ENCODE measurements at places on chromosomes 5 and 9.

DNA sequence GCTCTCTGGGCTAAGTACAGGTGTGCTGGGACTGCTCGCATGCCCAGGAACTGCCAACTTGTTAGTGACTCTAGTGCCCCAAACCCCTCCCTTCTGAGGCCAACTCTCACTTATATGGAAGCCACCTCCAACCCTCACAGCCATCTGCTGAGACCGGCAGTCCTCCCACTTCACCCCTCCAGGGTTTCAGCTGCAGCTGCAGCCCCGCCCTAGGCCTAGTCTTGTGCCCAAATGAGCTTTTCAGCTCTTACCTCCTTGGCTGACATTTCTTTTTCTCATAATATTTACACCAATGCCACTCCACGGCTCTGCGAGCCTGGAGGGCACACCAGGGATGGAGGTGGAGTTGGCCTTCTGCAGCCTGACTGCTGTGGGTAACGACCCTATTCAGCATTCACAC is 166.6 kb downstream of the ROR2 start:
- DNase-seq = no peak

DNA sequence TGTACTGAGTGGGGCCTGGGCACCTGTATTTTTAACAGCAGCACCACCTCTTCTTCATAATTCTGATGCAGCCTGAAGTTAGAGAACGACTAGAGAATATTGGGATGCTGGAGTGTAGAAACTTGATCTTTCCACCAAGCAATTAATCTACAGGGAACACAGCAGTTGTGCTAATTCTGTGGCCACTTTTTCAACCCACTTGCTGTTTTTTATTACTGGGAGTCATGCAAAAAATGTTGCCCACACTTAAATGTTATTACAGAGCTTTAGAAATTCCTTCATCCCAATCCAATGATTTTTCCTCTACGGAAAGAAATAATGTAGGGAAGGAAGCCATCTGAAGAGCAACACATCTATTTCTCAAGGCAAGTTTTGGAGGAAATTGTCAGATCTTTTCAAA is 190.9 kb upstream of the TUT7 start:
- DNase-seq = no peak

DNA sequence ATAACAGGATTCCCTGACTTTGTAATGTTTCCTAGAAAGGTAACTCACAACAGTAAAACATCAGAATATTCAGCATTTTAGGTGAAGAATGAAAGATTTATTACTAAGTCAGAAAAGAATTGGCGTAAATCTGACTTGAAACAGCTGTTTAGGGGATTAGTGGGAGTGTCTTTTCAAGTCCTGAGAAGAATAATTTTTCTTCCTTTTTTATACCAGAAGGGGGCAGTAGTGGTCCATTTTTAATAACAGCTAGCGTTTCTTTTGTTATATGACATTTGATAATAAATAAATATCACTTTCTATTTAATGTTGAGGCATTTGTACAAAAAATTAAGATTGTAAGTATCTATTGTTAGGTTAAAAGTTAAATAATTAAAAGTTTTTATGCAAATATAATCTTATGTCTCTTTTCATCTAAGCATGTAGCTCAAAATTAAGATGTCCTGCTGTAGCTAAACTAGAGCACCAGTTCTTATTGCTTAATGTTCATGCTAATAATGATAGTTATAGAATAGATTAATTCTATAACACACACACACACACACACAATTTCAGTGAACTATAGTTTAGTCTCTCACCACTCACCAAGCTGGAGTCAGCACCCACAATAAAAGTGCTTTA is 258.7 kb upstream of the ARRDC3 start:
- no peak for DNase-seq

DNA sequence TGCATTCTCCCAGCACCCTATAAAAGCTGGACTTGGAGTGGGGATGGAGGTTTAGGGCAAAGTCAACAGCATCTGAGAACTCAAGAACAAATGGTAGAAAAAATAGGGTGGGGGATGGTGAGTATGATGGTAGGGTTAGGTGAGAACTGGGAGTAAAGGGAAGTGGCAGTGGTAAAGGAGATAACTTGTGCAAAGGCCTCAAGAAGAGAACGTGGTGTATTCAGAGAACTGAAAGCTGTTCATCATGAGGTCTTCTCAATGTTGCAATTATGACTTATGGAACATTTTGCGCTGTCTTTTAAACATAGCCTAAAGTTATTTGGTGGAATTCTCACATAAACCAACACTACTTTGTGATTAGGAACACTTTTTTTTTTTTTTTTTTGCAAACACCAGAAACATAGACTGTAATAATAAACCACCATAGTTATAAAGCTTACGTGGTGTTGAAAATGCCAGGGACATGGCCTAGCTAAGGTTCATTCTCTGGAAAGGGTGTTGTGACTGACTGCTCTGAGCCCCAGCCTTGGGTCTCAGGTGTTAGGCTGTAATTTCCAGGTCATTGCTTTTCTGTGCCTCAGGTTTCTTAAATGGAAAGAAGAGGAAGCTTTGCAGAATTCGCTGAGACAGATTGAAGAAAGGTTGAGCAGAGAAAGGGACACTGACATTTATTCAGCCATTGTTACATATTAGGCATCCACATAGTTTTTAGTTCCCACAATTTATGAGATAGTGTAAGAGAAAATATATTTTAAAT is 19.2 kb upstream of the TXNDC8 start:
- DNase-seq = no peak

DNA sequence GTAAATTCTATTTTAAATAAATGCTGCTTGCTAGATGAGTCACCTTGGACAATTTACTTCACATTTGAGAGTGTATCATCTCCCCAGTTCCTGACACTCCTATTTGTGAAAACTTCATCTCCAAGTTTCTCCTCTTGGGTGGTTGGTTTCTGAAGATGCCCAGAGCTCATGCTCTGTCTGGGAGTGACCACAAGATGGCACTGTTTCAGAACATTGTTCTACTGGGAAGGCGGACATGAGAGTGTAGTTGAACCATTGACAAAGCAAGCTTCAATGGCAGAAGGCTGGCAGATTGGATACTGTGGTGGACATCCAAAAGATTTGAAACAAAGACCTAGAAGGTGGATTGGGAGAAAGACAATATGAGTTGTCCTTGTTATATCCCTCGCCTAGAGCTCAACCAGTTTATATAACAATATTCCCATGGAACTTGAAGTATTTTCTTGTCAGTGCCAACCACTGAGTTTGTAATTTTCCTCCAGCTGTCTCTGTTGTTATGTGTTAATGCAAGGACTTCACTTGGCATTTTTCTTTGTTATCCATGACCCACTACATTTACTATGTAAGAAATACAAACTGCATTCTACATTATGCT is 234.3 kb upstream of the ANKH start:
- no peak for DNase-seq

GRCh38 chr5:176737746-176738636 is 72.4 kb upstream of the UNC5A start:
- no peak for DNase-seq

DNA sequence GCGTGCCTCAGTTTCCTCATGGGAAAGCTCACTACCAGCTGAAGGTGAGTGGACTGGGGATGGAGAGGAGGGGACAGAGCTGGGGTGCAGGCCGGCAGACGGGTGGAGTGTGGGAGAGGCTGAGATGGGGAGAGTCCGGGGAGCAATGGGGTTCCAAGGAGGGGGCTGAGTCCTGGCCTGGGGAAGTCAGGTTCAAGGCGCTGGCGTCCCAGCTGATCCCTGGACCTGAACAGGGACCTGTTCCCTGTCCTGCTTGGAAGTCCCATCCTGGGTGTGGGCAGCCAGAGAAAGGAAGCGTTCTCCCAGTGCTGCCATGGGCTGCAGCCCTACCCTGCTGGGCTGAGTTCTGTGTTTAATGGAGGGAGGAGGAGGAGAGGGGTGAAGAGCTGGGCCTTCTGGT is 60.9 kb upstream of the GNE start:
- DNase-seq = no peak

- no peak for DNase-seq
Measured at GRCh38 chr9:8652255-8652654, 852.7 kb upstream of the DMAC1 start.

DNA sequence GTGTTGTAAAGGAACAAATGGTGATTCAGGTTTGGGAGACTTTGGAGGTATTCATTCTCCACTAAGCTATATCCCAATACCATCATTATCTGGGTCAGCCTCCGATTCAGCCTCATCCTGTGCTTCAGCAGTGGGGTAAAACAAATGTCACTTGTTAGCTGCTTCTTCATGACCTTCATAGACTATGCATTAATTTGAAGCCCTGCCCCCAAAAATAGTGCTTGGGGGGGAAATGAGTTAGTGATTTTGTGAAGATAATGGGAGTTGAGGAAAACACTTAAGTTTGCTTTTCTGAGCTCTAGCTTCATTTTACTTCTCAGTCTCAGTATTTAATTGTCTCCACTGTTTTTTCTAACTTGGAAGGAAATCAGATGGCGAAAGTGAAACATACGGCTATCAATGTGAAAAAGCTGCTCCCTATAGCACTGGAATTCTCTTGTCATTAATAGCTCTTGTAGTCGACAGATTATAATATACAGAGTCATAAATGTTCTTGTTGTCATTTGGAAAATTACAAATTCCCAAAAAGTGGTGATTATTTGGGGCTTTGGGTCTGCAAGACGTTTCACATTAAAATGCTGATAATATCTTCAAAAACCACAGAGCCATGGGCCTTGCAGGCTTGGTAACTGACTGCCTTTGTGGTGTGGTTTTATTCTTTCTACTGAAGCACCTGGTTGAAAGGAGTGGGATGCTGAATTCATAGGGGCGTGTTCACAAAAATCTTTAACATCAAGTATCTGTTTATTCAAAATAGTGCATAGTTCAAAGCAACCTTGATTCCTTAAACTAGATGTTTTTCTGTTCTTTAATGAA is 40.0 kb downstream of the PIK3R1 start:
- DNase-seq = no peak

- no peak for DNase-seq
Measured at GRCh38 chr5:16615741-16616535, 859 bp downstream of the RETREG1 start.

GRCh38 chr9:4293293-4293941 is 6.5 kb downstream of the GLIS3 start:
- DNase-seq = no peak

GRCh38 chr5:100889165-100889743 is 13.8 kb downstream of the ST8SIA4 start:
- DNase-seq = no peak

DNA sequence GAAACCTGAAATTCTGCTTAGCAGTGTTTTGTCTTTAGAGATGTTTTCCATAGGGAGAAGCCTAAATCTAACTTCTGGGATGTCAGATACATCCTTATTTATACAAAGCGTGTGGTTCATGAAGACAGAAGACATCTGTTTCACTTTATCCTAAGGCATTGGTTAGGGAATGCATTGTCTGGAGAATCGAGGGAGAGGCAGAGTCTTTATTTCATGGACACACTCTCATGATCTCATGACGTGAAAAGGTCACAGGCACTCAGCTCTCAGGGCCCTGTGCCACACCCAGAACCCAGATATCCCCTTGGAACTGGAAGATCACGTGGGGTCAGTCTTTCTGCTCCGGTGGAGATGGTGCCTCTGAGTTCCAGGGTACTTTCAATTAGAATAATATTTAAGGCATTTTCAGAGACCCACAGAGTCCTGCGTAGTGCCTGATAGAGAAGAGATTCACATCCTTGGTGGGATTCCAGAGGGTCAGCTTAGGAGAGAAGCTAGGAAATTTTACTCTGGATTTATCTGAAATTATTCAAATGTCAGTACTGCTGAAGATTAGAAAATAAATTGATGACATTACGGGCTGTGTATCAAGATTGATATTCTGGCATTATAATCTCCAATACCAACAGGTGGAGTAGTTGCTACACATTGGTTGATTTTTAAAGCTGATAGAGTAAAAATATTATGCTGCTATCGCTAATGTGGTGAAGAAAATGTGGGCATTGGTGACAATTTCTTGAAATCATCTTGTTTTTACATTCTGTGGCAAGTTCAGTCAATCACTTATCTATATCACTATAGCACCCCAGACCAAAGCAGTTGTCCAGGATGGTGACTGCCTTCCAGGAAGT is 378.3 kb downstream of the MTRR start:
- DNase-seq = no peak

GRCh38 chr9:131252120-131252519 is 24.2 kb downstream of the FAM78A start:
- no peak for DNase-seq

DNA sequence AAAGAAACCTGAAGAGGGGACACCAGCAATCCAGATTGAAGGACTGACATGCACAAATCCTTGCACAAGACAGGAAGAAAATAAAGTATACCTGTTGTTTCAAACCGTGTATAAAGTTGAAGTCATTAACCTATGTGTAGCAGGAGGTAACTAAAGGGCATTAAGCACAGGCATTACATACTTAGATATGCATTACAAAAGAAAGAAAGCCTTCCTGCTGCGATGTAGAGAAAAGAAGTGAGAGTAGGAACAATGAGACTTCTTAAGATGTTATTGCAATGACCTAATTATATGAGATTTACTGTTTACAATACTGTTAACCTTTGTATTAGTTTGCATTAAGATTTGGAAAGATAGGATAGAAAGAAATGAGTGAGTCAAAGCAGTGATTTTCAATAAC is 308.9 kb upstream of the PTPRD start:
- no peak for DNase-seq

DNA sequence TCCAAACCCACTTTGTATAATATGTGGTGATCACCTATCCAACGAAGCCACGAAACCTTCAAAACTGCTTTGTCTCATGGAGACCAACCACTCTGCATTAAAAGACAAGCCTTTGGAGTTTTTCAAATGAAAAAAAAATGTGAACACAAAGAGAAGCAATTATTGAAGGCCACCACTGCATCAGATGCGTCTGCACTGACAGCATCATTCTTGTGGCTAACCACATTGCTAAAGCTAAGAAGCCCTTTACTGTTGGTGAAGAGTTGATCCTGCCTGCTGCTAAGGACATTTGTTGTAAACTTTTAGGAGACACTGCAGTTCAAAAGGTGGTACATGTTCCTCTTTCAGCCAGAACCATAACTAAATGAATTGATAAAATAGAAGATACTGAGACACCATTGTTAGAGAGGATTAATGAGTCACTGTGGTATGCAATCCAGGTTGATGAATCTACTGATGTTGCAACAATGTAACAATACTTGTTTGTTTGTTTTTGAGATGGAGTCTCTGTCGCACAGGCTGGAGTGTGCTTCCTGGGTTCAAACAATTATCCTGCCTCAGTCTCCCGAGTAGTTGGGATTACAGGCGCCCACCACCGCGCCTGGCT is 45.4 kb downstream of the TAF11L14 start:
- DNase-seq = no peak
